GM23338 (cell line): ENCODE measurements at places on chromosomes 7 and 10. TPM values are rescaled to one million over a fixed set of nuclear protein-coding genes. Genes with fewer than 3 reads are reported as not detected.

PIP gene
- not detected in 2 replicates for total RNA-seq

SLC13A1 gene
- not detected in 2 replicates for total RNA-seq

AEBP1 gene
- total RNA-seq = 36.7 and 42.0 TPM in 2 replicates

LIPN gene
- not detected in 2 replicates for total RNA-seq

GPR37 gene
- 6.8 and 8.5 TPM in 2 replicates for total RNA-seq

TMEM236 gene
- total RNA-seq = 0.03 and 0.04 TPM in 2 replicates
